ENCODE measurements at places on chromosomes 2 and 18. TPM values are rescaled to one million over a fixed set of nuclear protein-coding genes. Genes with fewer than 3 reads are reported as not detected.
A peak's percentile ranks its signal among the peaks of the same experiment; 100 is the strongest.

UGT1A4 gene
- total RNA-seq = not detected

GALR1 gene
- total RNA-seq = not detected

- H3K4me1 ChIP-seq = no peaks in the 10 kb centered on the region
- no peaks in the 10 kb centered on the region for H3K27me3 ChIP-seq
- no peak for DNase-seq
- H3K27ac ChIP-seq = no peak overlapping the region
- H3K4me3 ChIP-seq = no peak overlapping the region
These were observed 606.6 kb upstream of the SYT4 start for GRCh38 chr18:43883886-43884285.

DNA sequence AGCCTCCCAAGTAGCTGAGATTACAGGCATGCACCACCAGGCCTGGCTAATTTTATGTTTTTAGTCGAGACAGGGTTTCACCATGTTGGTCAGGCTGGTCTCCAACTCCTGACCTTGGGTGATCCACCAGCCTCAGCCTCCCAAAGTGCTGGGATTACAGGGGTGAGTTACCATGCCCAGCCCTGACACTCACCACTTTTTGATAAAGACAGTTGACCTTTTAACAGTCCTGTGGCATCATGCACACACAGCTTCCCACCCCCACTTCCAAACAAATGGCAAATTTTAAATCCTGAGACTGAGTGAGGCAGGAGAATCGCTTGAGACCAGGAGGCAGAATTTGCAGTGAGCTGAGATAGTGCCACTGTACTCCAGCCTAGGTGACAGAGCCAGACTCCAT, 6.2 kb upstream of the DNAJB2 start:
- H3K4me1 ChIP-seq = peaks cover 10% of the 10 kb centered on the region
- no peak overlapping the region for H3K4me3 ChIP-seq
- no peak for DNase-seq

GRCh38 chr2:188318161-188318749, 26.6 kb downstream of the GULP1 start:
- no peaks in the 10 kb centered on the region for H3K4me1 ChIP-seq
- H3K27ac ChIP-seq = no peak overlapping the region
- H3K27me3 ChIP-seq = no peaks in the 10 kb centered on the region
- H3K36me3 ChIP-seq = no peaks in the 10 kb centered on the region
- no peak for DNase-seq

DNA sequence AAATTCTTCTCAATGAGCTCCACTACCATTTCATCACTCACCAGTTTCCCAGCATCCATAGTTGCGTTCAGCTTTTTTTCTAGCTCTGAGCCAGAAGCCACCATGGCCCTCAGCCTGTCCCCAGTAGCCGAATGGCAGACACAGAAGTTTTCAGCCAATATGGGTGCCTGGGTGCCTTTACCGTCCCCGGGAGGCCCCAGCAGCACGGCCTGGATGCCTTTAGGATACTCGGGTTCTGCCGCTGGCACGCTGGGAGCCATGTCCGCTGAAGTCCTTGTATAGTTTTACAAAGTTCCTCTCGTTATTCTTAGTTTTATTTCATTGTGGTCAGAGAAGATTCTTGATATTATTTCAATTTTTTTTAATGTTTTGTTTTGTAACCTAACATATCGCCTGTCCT, 187.2 kb downstream of the MEMO1 start:
- no peaks in the 10 kb centered on the region for H3K4me1 ChIP-seq
- no peak overlapping the region for H3K4me3 ChIP-seq
- no peaks in the 10 kb centered on the region for H3K36me3 ChIP-seq
- peaks cover 5% of the 10 kb centered on the region for H3K27me3 ChIP-seq

DNA sequence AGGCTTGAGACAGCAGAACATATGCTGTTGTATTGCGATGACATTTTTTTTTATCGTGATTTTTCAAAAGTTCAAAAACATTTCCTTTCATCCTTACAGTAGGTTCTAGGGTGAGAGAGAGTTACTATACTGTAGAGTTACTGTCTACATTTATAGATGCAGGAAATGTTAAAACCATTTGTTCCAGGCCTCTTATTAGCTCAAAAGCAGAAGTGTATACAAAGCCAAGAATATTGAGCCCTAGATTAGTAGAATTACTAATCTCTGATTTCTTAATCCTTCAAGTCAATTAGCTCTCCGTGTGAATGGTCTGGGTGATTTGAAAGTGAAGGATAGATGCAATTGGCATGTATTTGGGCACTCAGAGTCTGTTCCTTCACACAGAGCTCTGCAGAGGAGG, 73.1 kb downstream of the MAPRE2 start:
- DNase-seq = no peak
- peaks cover 25% of the 10 kb centered on the region for H3K36me3 ChIP-seq
- H3K4me3 ChIP-seq = no peak overlapping the region
- H3K27me3 ChIP-seq = no peaks in the 10 kb centered on the region
- H3K27ac ChIP-seq = no peak overlapping the region

GRCh38 chr18:51821610-51822009, 518.4 kb upstream of the DCC start:
- no peak overlapping the region for H3K27ac ChIP-seq
- no peaks in the 10 kb centered on the region for H3K27me3 ChIP-seq
- H3K36me3 ChIP-seq = no peaks in the 10 kb centered on the region
- no peaks in the 10 kb centered on the region for H3K4me1 ChIP-seq
- no peak for DNase-seq

GRCh38 chr2:219243291-219243761, 1.9 kb downstream of the GLB1L start:
- DNase-seq = no peak
- H3K27me3 ChIP-seq = no peaks in the 10 kb centered on the region
- no peak overlapping the region for H3K27ac ChIP-seq
- peaks cover 42% of the 10 kb centered on the region for H3K4me1 ChIP-seq
- peaks cover 19% of the 10 kb centered on the region for H3K36me3 ChIP-seq

DNA sequence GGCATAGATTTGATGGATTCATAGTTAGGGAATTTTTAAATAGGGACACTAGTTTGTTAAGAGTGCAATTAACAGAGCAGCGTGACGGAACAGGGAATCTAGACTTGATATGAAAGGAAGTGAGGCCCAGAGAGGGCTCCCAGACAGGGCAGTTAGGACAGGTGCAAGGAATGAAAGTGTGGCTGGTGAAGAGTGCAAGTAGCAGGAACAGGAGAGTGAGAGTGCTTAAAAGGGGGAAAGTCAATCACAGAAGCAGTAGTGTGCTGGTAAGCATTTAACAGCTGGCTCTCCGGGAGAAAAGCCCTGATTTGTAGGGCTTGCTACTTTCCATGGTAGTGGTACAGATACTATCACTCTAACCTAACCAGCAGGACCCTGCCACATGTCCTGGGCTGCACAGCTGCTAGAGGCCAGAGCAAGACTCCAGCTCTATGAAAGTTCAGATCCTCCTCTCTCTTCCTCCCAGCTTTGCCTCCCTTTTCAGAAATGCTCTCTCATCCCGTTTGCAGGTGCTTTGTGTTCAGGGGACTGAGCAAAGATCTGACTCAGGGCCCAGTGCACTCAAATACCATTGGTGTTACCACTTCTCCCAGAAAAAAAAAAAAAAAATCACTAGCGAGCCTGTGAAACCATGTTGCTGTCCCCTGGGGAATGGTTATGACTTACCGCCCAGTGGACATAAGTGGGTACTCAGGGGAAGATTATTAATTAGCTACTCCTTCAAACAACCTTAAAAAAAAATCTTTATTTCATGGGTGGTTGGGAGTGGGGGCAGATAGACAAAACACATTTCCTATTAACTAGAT, 18.1 kb upstream of the GCFC2 start:
- peaks cover 18% of the 10 kb centered on the region for H3K27me3 ChIP-seq
- H3K27ac ChIP-seq = no peak overlapping the region
- DNase-seq = no peak
- no peaks in the 10 kb centered on the region for H3K4me1 ChIP-seq

GRCh38 chr2:99140860-99141109, 722 bp upstream of the C2orf15 start:
- peak overlapping the region; percentile 87 for H3K27ac ChIP-seq
- peaks cover 25% of the 10 kb centered on the region for H3K4me1 ChIP-seq
- no peak for DNase-seq
- H3K27me3 ChIP-seq = peaks cover 3% of the 10 kb centered on the region
- H3K36me3 ChIP-seq = peaks cover 6% of the 10 kb centered on the region

DNA sequence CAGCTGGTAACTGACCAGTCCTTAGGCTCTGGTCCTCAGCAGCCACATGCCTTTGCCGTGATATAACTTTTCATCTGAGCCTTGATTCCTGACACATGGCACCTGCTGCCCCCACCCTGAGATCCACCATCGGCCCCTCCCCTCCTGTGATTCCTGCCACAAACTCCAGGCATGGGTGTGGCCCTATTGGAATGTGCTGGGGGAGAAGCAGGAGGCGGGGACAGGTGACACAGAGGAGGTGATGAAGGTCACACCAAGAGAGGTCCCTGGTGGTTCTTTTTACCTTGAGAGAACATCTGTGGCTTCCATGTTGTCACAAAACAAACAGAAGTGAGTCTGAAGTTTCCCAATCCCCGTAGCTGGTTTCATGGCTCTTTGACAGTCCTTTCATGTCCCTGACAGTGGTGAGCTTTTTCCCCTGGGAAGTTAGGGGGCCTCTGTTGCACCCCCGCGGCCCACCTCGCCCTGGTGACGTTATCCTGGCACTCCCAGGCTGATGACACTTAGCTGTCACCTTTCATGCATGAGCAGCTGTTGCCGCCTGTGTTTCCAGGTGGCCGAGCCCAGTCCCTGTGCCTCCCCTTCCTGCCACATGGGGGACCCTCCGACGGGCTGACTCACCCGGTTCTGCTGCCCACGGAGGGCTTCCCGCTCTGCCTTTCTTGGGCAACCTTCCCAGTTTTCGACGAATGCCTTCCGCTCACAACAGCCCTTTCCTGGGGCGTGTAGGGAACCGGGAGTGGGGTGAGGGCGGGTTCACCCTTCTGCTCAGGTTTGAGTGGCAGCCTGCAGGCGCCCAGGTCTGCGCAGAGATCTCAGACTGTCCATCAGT, 66.3 kb upstream of the GLI2 start:
- H3K4me3 ChIP-seq = no peak overlapping the region
- no peak overlapping the region for H3K27ac ChIP-seq
- no peaks in the 10 kb centered on the region for H3K36me3 ChIP-seq

Measured in activated CD8-positive, alpha-beta memory T cell treated with anti-CD3 and anti-CD28 coated beads, Interleukin-2, amount 10 ng/mL, durations not matched to agents 7 days and 5 days (primary cell).